NCI-H187 treated with DMSO at 0.1 percent for 48 hours (cell line): ENCODE measurements at places on chromosomes 11 and 22.

- DNase-seq: no peak
These were observed 2.5 kb upstream of the PRRG4 start for GRCh38 chr11:32827276-32827675.

DNA sequence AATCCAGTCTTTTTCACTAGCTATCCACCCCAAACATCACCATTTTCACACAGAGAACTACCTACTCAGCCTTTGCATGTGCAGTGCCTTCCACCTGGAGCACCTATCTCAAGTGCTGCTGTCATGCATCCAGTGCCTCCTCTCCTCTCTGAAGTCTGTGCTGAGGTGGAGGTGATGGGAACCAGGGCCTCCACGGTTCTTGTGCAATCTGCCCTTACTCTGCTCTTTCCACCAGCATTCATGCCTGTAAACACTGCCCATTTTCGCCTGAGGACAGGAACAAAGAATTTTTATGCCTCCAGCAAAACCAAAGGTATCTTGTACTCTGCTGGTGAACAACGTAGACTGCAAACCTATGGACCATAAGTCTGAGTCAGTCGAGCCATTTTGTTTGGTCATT lies 27.0 kb downstream of the PITPNB start:
- DNase-seq: no peak

DNA sequence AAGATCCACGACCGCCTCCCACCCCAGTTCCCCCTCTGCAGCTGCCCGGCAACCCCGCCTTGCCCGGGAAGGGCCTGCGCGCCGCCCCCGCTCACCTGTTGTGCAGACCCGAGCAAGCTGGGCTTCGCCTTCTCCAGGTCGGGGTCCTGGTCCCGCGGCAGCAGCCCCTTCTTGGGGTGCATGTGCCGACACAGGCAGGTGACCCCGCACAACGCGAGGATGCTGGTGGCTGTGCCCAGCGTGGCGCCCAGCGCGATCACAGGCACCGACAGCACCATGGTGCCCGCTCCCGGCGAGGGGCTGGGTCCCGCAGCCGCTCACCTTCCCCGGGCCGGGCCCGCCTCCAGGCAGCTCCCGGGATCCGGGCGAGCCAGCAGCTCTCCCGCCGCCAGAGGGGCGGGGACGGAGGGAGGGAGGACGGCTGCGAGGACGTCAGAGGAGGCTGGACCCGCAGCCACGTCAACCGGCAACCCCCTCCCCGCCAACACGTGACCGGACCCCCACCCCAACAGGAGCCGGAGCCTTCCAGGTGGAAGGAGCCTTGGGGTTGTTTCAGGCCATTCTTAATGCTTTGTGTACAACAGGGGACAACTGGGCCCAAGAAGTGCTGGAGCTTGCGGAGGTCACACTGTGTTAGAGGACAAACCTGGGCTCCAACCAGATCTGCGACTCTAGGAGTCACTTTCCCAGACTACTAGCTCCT lies at the start of gene SYT13:
Gene SYT13 (minus strand): TSS at position 412 of the 703 bp plus-strand sequence. CDS start 134 bp downstream, at position 278.
- no peak for DNase-seq

DNA sequence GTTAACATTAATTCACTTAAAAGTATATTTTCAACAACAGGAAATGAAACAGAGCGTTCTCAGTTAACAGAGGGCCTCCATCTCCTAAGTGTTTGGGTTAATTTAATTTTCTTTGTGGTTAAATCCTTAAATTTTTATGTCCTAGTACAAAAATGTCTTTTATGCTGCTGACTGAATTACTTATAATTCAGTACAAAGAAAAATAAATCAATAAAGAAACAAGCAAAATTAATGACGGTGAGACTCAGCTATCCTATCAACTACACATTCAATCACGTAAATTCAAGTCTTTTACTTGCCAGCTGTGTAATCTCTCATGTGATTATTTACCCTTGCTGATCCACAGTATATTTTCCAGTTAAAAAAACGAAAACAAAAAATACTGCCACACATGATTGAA lies 81.4 kb downstream of the BBOX1 start:
- DNase-seq: no peak
